ENCODE measurements at places on chromosomes 3 and 15. TPM values are rescaled to one million over a fixed set of nuclear protein-coding genes. Genes with fewer than 3 reads are reported as not detected.

GPR62 gene
- total RNA-seq: not detected

MUC20 gene
- total RNA-seq: 12.7 TPM

TXNRD3 gene
- 25.8 TPM for total RNA-seq

RPP14 gene
- total RNA-seq: 10.3 TPM

- DNase-seq: no peak
- no peaks in the 10 kb centered on the region for H3K4me1 ChIP-seq
- H3K27me3 ChIP-seq: no peaks in the 10 kb centered on the region
- no peak overlapping the region for H3K27ac ChIP-seq
- no peak overlapping the region for H3K4me3 ChIP-seq
Measured at GRCh38 chr3:183214277-183214612, 38.8 kb upstream of the B3GNT5 start.

DNA sequence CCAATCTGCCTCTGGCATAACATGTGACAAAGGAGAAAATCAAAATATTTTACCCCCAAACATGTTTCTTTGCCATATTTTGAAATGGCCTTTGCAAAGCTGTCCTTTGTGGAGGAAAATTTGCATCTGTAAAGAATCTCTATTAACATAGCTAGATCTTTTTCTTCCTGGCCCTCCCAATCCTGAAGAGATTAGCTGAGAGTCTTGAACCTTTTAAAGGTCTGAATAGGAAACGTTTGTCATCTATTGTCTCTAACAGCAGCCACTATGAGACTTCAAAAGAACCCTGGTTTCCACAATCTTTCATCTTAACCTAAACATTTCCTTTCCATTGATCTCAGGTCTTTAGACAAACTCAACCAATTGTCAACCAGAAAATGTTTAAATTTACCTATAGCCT, 520.9 kb upstream of the TGFBR2 start:
- no peak for DNase-seq
- H3K4me3 ChIP-seq: no peak overlapping the region
- no peaks in the 10 kb centered on the region for H3K36me3 ChIP-seq
- no peaks in the 10 kb centered on the region for H3K27me3 ChIP-seq
- H3K27ac ChIP-seq: no peak overlapping the region

DNA sequence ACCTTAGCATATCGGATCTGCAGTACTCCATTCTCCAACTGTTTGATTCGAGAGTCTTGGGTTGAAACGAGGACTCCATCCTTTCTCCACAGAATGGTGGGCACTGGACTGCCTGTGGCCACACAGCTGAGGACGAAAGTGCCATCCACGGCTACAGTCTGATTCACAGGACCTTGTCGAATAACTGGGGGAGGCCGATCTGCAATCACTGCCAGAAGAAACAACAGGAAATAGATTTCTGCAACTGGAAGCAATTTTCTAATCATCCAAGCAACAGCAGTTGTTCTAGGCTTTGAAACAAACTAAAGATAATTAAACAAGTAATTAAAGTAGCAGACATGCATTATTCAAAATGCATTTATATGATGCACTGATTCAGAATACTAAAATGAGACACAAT, 1097.7 kb downstream of the ROBO1 start:
- H3K36me3 ChIP-seq: no peaks in the 10 kb centered on the region
- no peak overlapping the region for H3K4me3 ChIP-seq
- no peak overlapping the region for H3K27ac ChIP-seq
- H3K27me3 ChIP-seq: no peaks in the 10 kb centered on the region
- H3K4me1 ChIP-seq: no peaks in the 10 kb centered on the region

DNA sequence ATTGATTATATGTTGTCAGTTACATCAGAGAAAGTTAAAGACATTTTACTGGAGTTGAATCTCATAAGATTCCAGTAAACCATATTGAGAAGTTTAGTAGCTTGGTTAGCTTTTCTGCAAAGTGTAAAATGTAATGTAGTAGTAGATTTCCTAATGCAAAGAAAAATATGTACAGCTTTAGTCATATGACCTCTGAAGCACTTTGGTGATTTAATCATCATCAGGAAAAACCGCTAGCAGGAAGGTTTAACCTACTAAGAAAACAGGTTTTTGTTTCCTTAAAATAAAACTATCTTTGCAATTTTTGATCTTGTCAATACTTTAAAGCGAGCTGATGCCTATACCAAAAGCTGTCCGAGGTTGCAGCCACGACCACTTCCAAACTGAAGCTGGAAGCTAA, 364.6 kb upstream of the ZNF385D start:
- no peak for DNase-seq
- no peak overlapping the region for H3K4me3 ChIP-seq
- H3K4me1 ChIP-seq: no peaks in the 10 kb centered on the region

GRCh38 chr3:63390710-63391230, 112.7 kb downstream of the SYNPR start:
- H3K36me3 ChIP-seq: no peaks in the 10 kb centered on the region
- H3K27me3 ChIP-seq: no peaks in the 10 kb centered on the region

DNA sequence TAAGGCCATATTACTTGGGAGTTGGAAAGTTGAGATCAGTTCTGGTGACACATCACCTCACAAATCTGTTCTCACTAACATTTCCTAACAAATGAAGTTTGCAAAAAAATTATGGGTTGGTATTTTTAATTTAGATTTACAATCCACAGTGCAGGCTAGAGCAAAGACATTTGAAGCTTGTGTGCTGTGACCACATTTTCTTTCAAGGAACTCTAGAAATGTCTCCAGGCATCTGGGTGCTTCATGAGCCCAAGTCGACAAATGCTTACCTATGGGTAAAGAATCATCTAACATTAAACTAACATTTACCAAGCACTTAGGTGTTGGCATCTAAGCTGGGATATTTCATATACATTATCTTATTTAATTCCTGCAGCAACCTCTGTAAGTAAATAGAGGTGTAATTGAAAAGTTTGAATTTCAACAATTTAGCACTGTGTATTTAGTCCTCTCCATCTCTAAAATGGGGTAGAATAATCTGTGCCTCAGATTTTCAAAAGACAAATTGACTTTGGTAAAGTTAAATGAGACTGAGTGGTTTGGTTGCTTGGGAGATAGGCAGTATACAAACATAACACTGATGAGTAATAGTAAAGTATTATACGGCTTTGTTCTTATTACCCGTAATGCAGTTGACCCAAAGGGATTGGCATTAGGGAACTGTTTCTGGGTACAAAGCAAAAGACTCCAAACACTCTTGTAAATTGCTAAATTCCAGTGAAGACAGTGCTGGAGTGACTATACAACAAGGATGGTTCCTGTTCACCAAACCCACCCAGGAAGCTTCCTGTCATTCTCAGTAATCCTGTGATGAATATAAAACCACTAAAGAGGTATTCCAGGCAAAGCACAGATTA, 162.5 kb downstream of the TPRG1 start:
- H3K36me3 ChIP-seq: no peaks in the 10 kb centered on the region
- no peaks in the 10 kb centered on the region for H3K4me1 ChIP-seq
- no peak for DNase-seq
- H3K4me3 ChIP-seq: no peak overlapping the region
- H3K27ac ChIP-seq: no peak overlapping the region
- H3K27me3 ChIP-seq: no peaks in the 10 kb centered on the region

- no peaks in the 10 kb centered on the region for H3K36me3 ChIP-seq
- H3K4me3 ChIP-seq: no peak overlapping the region
- H3K27ac ChIP-seq: no peak overlapping the region
- peaks cover 34% of the 10 kb centered on the region for H3K4me1 ChIP-seq
Measured at GRCh38 chr3:150538324-150539208, 7.7 kb downstream of the SERP1 start.
